Tibial nerve (tissue), 4 donors: ENCODE measurements at places on chromosomes 13 and 19. TPM values are rescaled to one million over a fixed set of nuclear protein-coding genes. Genes with fewer than 3 reads are reported as not detected.

Gene ZNF177
- total RNA-seq = 9.0 TPM

Gene TMEM238
- 0.63 TPM for total RNA-seq

Gene KLHL1
- not detected for total RNA-seq

DNA sequence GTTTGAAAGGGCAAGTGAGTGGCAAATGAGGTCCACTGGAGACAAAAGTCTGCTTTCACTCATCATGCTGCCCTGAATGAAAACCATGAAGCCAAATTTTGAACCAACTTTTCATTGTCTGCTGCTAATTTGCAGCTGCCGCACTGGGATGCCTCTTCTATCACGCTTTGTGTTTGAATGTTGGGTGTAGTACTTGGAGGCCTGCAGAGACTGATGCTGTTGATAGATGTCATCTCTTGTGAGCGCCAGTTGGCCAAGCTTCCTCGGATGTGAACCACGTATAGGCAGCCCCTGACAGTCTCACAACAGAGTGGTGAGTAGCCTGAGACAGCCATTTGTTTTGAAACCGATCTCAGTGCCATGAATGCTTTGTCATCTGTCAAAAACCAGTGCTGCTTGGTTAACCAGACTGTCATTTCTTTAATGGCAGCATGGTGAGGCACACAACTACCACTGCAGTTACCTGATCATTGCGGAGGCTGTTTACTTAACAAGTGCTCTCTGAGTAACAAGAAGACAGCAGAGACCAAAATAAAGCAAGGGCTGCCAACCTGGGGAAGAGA lies 31.2 kb upstream of the SLC10A2 start:
- H3K4me1 ChIP-seq = no peaks in the 10 kb centered on the region
- H3K27ac ChIP-seq = no peak overlapping the region
- no peak overlapping the region for H3K4me3 ChIP-seq
- DNase-seq = no peak

DNA sequence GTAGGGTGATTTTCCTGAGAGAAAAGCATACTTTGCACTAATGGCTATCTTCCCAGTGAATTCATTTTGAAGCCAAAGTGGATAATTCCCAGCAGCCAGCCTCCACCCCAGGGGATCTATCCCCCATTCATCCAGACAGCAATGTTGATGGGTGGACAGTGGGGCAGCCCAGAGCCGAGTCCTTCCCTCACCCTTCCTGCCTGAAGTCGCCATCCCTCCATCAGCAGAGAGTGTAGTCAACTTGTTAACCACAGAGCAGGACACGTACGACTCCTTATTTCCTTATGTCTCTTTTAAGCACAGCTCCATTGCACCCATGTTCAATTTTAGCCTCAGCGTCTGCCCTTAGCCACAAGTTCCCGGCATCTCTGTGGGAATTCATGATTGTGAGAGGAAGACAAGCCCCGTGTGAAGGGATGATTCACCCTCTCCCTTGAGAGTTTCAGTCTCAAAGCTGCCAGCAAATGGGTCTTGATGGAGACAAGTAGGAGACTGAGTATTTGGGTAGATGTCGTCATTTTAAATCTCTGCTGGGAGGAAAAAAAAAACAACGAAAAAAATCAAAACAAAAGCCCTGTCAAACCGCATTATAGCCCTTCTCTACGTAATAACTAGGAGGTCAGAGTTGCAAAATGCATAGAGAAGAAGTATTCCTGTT lies 58.3 kb upstream of the MEDAG start:
- H3K27me3 ChIP-seq = no peaks in the 10 kb centered on the region
- H3K36me3 ChIP-seq = no peaks in the 10 kb centered on the region
- H3K27ac ChIP-seq = peak overlapping the region; percentile 71
- peaks cover 18% of the 10 kb centered on the region for H3K4me1 ChIP-seq

Gene ZNF285
- 2.0 TPM for total RNA-seq

GRCh38 chr13:98940325-98941001 lies 37.4 kb downstream of the DOCK9 start:
- H3K4me3 ChIP-seq = no peak overlapping the region
- peaks cover 59% of the 10 kb centered on the region for H3K4me1 ChIP-seq
- H3K36me3 ChIP-seq = no peaks in the 10 kb centered on the region
- DNase-seq = no peak

GRCh38 chr19:17402982-17403855 lies 2.2 kb downstream of the BST2 start:
- H3K4me1 ChIP-seq = no peaks in the 10 kb centered on the region
- no peaks in the 10 kb centered on the region for H3K36me3 ChIP-seq
- H3K27me3 ChIP-seq = peaks cover 18% of the 10 kb centered on the region

DNA sequence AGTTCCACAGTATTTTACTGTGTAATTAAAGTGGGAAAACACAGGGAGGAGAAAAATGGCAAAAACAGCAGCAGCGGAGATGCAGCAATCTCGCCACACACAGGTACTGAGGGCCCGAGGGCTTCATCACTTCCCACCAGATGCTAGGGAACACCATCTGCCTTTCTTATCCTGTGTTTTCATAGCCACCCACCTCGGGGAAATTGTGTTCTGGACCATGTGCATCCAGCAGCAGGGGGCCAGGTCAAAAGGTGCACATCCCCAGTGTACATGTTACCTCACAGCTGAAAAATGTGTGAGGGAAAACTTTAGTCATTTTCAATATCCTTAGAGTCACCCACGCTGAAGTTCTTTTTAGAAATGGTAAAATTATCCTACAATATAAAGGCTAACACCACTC lies 30.2 kb downstream of the PDCD5 start:
- H3K4me1 ChIP-seq = no peaks in the 10 kb centered on the region
- no peak for DNase-seq
- H3K4me3 ChIP-seq = no peak overlapping the region
- peaks cover 4% of the 10 kb centered on the region for H3K36me3 ChIP-seq

GRCh38 chr13:66899955-66900354 lies 330.2 kb downstream of the PCDH9 start:
- H3K27ac ChIP-seq = no peak overlapping the region
- no peaks in the 10 kb centered on the region for H3K36me3 ChIP-seq
- H3K27me3 ChIP-seq = no peaks in the 10 kb centered on the region
- no peak for DNase-seq

Gene ERICH6B
- total RNA-seq = not detected

DNA sequence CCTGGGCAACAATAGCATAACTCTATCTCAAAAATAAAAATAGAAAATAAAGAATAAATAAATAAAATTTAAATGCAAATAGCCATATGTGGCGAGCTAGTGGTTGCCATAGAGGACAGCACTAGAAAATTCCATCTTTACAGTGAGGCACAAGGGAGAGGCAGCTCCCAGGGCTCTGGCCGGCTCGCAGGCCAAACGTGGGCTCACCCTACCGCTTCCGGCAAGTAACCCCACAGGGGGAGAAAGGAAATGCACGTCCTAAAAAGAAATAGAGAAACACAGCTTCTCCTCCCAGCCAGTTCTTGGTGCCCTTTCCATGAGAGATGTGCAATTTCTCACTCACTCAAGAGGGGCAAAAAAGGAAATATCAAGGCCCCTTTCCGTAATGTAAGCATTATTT lies 12.4 kb upstream of the GRWD1 start:
- DNase-seq = no peak
- no peak overlapping the region for H3K27ac ChIP-seq
- H3K4me1 ChIP-seq = no peaks in the 10 kb centered on the region
- no peaks in the 10 kb centered on the region for H3K36me3 ChIP-seq
- no peaks in the 10 kb centered on the region for H3K27me3 ChIP-seq

DNA sequence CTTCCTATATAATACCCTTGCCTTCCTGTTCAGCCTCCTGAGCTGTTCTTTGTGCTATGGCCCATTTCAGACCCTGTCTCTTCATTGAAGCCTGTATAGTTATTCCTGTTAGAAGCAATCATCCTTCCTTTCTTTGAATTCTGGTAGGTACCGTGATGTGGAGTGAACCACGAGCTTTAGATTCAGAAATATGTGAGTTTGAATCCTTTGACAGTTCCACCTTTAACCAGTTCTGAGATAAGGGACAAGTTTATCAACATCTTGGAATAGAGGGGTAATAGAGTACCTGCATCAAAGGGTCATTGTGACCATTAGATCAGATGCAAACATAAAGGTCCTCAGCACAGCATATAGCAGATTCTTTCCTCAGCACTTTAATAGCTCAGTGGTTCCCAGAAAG lies 12.3 kb upstream of the CXCL17 start:
- no peaks in the 10 kb centered on the region for H3K36me3 ChIP-seq
- no peak overlapping the region for H3K27ac ChIP-seq
- DNase-seq = no peak
- H3K4me1 ChIP-seq = peaks cover 16% of the 10 kb centered on the region
- no peaks in the 10 kb centered on the region for H3K27me3 ChIP-seq
- H3K4me3 ChIP-seq = no peak overlapping the region

DNA sequence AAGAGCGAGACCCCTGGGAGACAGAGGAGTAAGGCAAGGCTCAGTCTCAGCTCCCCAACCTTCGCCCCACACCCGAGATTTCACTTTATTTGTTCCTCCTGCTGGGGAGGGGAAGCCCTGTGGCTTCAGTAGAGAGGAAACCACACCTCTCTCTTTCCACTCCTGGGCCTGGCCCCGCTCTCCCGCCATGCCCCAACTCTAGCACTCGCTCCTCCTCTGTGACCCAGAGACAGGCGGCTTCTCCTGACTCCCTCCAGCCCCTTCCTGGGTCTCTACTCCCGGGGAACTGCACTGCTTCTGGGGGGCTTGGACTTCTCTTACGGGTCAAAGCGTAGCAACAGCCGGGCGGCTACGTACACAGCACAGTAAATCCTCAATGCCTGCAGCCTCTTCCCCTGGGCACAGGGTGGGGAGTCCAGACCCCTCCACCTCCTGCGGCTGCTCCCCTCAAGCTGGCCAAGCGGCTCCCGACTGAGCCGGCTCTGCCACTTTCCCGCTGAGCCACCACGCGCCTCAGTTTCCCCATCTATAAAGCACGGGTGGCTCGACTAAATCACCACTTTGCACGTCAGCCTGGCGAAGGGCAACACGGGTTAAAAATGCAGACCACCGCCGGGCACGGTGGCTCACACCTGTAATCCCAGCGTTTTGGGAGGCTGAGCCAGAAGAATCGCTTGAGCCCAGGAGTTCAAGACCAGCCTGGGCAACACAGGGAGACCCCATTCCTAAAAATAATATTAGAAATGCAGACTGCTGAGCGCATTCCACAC lies 1.4 kb downstream of the RNF126 start:
- H3K4me1 ChIP-seq = peaks cover 70% of the 10 kb centered on the region
- peak overlapping the region; percentile 96 for H3K27ac ChIP-seq
- H3K27me3 ChIP-seq = no peaks in the 10 kb centered on the region

GRCh38 chr13:50080911-50081678 lies 65.9 kb downstream of the KCNRG start:
- no peaks in the 10 kb centered on the region for H3K36me3 ChIP-seq
- no peaks in the 10 kb centered on the region for H3K27me3 ChIP-seq

DNA sequence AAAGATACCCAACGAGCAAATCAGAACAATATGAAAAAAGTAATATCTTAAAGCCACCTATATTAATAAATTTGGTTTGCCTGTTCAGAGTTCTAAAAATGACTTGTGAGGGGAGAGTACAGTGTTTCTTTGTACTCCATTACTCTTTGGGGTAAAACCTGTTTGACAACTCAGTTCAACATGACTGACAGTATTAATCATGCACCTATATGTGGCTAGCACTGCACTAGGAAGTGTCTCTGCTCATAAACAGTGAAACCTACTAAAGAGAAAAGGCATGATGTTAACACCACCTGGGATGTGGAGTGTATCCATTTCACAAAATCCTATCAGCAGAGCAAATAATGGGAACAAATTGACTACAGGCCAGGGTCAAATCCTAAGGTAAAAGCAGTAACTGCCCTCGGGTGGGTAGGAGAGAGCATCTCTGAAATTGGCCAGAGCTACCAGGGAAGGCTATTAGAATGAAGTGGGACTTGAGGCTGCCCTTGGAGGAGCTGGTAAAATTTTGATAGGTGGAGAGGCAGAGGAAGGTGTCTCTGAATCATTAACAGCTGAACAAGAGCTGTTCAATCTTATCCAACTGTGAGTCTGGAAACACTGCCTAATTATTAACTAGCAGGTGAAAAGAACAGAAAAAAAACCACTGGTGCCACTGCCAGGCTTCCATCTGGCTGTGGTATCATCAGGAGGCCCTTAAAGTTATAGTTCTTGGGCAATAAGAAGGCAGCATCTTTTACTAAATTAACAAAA lies 365.1 kb downstream of the DNAJC15 start:
- no peaks in the 10 kb centered on the region for H3K4me1 ChIP-seq
- no peak overlapping the region for H3K27ac ChIP-seq
- H3K36me3 ChIP-seq = no peaks in the 10 kb centered on the region
- no peak overlapping the region for H3K4me3 ChIP-seq
- no peak for DNase-seq

Gene SELENOW
- 558 TPM for total RNA-seq

- no peak for DNase-seq
- no peaks in the 10 kb centered on the region for H3K27me3 ChIP-seq
- H3K4me1 ChIP-seq = no peaks in the 10 kb centered on the region
- no peak overlapping the region for H3K4me3 ChIP-seq
- H3K27ac ChIP-seq = no peak overlapping the region
Measured at GRCh38 chr13:29887686-29888085, 37.3 kb upstream of the UBL3 start.

DNA sequence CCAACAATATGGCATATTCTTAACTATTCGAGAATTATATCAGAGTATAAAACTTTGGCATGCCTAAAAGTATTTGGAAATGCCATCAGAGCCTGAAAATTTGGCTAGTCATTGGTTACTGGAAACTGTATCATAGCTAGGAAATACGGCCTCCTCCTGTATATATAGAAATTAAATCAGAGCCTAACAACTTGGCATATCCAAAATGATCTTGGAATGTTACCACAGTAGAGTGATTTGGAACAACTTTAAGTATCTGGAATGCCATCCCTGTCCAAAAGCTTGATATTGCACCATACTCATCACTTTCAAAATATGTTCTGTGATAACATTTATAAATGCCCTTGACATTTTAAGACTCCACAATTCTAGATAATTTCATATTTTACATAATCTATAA lies 335.8 kb downstream of the SLITRK1 start:
- no peaks in the 10 kb centered on the region for H3K36me3 ChIP-seq
- no peak for DNase-seq
- H3K4me1 ChIP-seq = no peaks in the 10 kb centered on the region
- H3K27me3 ChIP-seq = no peaks in the 10 kb centered on the region

DNA sequence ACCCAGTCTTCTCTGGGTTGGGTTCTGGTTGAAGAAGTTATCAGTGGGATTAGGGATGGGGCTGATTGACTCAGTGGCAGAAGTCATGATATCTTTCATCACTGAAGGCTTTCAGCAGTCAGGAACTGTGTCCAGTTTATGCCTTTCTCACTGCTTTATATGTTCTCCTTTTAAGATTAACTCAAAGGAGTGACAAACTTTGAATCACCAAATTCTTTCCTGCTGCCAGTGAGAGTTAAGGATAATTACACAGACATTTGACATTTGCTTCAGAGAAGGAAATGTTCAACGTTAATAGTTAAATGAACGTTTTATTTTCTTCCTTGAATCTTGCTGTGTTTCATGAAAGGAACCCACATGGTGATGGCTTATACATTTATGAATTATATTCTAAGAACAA lies 41.0 kb upstream of the CNMD start:
- no peak for DNase-seq
- no peak overlapping the region for H3K4me3 ChIP-seq
- H3K27ac ChIP-seq = no peak overlapping the region
- no peaks in the 10 kb centered on the region for H3K36me3 ChIP-seq
- H3K27me3 ChIP-seq = no peaks in the 10 kb centered on the region
